CD4-positive, alpha-beta T cell treated with Interleukin-15 for 4 hours (primary cell): ENCODE measurements at places on chromosomes 2 and 18.

- DNase-seq: no peak
Observed at GRCh38 chr2:196309691-196310090, 138.3 kb upstream of the STK17B start.

DNA sequence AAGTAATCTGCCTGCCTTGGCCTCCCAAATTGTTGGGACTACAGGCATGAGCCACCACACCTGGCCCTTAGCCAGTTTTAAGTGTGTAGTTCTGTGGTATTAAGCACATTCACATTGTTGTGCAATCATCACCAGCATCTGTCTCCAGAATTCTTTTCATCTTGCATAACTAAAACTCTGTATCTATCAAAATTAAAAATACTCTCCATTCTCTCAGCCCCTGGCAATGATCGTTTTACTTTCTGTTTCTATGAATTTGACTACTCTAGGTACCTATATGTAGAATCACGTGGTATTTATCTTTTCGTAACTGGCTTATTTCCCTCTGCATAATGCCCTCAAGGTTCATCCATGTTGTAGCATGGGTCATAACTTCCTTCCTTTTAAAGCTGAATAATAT lies 45.5 kb upstream of the CAVIN2 start:
- no peak for DNase-seq

DNA sequence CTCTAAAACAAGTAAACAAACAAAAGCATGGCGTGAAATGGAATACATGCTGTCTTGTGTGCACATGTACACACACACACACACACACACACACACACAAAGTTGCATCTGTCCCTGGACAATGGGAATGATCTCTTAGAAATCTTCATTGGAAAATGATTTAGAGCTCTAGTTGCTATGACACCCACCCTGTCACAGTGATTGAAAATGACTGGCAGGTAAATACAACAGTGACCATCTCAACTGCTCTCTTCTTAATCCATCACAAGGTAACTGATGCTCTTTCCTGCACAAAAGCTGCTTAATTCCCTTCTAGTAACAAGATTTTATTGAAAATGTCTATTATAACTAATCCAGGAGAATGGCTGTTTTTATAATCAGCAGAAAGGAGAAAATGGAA lies 1011.7 kb upstream of the GYPC start:
- no peak for DNase-seq

- no peak for DNase-seq
Observed at GRCh38 chr18:12335503-12335902, 27.5 kb downstream of the TUBB6 start.

GRCh38 chr18:35051641-35052377 lies 10.6 kb downstream of the MAPRE2 start:
- no peak for DNase-seq

DNA sequence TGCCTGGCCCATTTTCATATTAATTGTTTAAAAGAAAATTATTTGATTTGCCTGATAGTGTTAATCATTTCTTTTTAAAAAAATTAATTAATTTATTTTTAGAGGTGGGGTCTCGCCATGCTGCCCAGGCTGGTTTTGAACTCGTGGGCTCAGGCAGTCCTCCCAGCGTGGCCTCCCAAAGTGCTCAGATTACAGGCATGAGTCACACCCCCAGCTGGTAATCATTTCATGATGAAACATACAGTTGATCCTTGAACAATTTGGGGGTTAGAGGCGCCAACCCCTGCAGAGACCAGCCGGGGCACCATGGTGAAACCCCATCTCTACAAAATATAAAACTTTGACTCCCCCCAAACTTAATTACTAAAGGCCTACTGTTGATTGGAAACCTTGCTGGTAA lies 7.9 kb downstream of the GPN1 start:
- DNase-seq: no peak

- no peak for DNase-seq
Observed at GRCh38 chr2:55961318-55961911, 37.8 kb upstream of the EFEMP1 start.

- no peak for DNase-seq
Observed at GRCh38 chr2:165567273-165567672, 97.8 kb downstream of the CSRNP3 start.

- no peak for DNase-seq
Observed at GRCh38 chr2:156834431-156834830, 398.3 kb downstream of the GPD2 start.

DNA sequence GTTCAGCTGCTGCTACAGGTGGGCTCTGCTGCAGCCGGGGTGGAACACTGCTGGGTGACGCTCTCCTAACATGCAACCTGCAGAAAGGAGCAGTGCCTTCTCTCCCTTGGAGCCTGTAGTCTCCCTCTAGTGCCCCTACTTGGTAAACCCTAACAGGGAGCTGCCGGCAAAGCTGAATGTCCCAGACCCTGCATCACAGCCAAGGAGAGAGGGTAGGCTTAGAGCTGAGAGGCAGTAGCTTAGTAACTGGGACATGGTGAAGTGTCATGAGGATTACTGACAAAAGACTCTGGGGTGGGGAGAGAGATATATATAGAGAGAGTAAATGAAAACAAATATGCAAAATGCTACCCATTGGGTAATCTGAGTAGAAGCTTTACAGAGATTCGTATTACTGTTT lies 9.9 kb downstream of the NCAPH start:
- peak; percentile 34 for DNase-seq

DNA sequence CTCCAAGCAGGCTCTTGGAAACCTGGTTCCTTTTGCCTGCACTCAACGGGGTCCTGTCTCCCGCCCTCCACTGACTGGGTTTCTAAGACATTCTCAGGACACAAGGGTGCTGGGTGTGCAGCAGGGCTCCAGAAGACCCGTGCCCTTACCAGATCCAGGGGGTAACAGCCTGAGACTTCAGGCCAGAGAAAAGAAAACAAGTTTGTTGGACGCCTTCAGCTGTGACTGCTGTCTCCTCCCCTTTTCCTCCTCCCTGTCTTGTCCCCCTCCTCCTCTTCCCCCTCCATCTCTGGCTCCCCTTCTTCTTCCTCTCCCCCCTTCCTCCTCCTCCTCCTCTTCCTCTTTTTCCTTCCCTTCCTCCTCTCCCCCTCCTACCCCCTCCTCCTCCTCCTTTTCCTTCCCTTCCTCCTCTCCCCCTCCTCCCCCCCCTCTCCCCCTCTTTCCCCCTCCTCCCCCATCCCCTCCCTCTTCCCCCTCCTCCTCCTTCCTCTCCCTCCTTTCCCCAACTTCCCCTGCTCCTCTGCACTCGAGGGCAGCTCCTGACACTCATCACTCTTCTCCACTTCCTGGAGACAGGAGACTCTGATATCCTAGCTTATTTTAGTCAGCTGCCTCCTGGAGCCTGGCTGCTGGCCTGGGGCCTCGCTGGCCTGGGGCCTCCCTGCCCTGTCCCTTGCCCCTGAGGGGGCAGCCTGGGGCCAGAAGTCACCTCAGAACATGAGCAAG lies 12.4 kb downstream of the ADRA2B start:
- DNase-seq: no peak

GRCh38 chr2:100236166-100236565 lies 86.1 kb downstream of the LONRF2 start:
- DNase-seq: no peak

DNA sequence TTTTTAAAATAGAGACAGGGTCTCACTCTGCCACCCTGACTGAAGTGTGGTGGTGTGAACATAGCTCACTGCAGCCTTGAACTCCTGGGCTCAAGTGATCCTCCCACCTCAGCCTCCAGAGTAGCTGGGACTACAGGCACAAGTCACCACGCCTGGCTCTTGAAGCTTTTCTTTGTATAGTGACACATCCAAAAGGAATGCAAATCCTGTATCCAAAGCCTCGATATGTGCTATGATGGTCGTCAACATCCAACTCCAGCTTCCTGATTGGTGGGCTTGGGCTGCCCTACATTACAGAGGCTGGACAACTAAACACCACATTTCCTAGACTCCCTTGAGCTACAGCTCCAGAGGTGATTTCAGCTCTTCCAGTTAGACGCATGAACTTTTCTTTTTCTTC lies 101.7 kb upstream of the PGAP1 start:
- no peak for DNase-seq

DNA sequence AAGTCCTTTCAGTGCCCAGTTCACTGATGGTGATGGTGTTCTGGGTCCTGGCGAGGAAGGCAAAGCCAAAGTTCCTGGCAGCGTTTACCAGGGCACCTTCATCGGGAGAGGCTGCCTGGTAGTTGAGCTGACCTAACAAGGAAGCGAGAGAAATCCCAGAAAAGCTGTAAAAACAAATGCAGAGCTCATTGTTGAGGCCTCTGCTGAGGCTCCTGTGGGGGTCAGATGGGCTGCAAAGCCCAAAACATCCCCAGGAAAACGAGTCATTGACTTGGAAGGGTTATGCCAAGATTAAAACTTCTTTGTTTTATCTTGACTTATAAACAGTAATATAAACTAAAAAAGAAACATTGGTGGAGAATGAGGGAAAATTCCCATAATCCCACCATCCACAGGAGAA lies 53.3 kb upstream of the NARS1 start:
- DNase-seq: no peak

DNA sequence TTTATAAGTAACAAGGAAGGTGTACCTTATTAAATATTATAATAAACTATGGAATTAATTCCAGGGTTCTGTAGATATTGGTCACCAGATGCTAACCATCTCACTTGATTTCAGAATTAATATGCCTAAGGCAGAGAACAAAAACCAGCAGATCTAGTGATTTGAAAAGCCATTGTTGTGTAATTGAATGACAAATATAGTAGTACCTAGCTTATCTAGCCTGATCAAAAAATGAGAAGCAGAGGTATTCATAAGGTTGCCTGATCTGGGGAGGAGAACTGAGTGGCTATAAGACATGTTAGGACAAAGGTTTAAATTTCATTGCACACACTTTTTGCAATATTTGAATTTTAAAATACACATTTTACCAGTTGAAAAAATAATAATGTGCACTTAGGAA lies 132.0 kb upstream of the UBE2E3 start:
- DNase-seq: no peak

DNA sequence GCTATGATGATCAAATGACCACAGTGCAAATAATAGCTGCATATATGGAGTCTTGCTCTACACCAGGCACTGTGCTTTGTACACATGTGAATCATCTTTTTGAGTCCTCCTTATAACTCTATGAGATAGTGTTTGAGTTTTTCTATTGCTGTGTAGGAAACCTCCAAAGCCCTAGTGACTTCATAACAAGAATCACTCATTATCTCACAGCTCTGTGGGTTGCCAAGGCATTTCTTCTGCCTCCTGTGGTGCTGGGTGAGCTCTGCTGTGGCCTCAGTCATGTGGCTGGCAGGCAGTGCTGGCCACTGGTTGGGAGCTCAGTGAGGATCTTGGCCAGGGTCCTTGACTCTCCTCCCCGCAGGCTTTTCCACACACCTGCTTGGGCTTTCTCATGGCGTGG lies 153.4 kb downstream of the CAPN13 start:
- no peak for DNase-seq

DNA sequence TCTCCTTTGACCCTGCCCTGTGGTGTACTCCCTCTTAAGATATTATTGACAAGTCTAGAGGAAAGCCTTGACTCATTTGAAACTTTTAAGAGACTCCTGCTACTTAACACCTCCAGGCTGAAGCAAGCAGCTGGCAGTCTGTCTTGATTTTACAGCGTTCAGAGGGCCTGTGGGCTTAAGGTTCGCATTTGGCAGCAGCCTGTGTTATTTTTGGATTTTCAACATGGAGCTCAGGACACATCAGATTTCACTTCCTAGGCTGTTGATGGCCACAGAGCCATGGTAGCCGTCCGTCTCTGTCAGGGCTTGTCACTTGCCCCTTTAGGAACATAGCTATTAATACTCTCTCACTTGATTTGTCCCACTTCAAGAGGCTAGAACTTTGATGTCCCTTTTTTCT lies 73.6 kb downstream of the VWA3B start:
- no peak for DNase-seq

DNA sequence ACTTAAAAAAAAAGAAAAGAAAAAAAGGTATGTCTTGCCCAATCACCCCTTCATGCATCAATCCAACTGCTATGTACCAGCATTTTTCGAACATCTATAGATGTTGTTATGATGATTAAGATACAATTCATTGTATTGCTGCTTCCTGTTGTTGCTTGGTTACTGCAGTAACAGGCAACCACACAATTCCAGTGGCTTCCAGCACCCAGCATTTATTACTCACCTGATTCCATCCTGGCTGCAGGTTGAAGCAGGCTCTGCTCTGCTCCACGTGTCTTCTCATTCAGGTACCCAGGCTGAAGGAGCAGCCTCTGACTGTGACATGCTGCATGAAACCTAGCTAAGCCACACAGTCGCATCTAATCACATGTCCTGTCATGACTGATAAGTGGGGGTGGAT lies 196.9 kb downstream of the INO80D start:
- no peak for DNase-seq

- DNase-seq: no peak
Observed at GRCh38 chr2:50385349-50385748, 646.6 kb downstream of the NRXN1 start.
